Stimulated activated CD4-positive, alpha-beta T cell treated with anti-CD3 and anti-CD28 coated beads, Interleukin-1b, Interleukin-23, amount 100 ng/mL, for 24 hours (primary cell): ENCODE measurements at places on chromosomes 6 and 20.

DNA sequence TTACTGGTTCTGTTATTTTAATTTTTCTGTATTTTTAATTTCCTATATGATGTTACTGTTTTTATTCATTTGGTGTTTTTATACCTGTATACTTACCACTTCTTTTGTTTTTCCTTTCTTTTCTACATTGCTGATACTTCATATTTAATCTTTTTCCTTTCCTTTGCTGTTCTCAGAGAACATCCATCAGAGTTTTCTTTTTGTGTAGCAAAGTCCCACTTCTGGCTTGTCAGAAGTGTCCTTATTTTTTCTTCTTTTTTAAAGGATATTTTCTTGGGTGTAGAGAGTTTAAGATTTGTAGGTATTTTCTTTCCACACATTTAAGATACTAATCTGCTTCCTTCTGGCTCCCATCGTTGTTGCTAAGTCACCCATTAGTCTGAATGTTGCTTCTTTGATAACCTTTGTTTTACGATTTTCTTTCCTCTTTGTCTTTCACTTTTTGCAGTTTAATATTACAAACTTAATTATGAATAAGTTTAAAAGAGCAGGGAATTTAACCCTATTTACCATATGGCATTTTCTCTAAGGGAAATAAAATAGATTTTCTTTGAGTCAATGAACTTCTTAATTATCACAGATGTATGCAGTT, 18.5 kb downstream of the CD2AP start:
- no peak for DNase-seq

- no peak for DNase-seq
Observed at GRCh38 chr6:112330071-112330878, 16.9 kb upstream of the RFPL4B start.

- DNase-seq = no peak
Observed at GRCh38 chr6:56440551-56440981, 193.2 kb upstream of the COL21A1 start.

DNA sequence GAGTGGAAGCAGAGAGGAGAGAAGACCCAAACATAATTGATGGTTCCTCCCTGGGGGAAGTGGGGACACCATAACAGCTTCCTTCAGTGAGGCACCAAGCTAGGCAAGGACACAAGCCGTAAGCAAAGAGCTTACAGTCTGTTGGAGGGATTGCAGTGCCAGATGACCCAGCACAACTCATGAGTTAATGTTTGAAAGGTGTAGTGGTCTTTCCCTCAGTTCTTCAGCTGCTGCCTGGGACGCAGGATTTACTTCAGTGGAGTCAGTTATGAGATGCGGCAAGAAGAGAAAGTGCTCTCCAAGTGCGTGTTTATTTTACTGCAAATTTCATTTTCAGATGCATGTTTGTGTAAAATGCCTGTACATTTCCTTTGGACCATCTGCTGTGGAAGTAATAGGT, 38.7 kb upstream of the SLC17A4 start:
- DNase-seq = no peak

DNA sequence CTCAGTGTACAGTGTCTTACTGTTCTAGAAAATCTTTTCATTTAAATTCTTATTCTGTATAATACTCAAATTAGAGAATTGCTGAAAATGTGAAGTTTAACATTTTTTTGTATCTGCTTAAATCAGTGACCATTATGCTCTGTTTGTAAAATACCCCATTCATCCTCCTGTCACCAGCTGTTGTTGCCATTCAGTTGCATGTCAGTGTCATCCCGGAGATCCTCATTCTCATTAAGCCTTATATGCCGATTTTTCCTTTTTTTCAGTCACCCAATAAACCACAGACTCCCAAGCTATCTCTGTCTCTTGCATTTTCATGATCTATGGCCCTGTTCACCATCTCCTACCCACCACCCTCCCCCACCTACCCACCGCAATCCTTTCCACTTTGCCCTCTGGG, 20.4 kb downstream of the GTF2H5 start:
- DNase-seq = no peak

DNA sequence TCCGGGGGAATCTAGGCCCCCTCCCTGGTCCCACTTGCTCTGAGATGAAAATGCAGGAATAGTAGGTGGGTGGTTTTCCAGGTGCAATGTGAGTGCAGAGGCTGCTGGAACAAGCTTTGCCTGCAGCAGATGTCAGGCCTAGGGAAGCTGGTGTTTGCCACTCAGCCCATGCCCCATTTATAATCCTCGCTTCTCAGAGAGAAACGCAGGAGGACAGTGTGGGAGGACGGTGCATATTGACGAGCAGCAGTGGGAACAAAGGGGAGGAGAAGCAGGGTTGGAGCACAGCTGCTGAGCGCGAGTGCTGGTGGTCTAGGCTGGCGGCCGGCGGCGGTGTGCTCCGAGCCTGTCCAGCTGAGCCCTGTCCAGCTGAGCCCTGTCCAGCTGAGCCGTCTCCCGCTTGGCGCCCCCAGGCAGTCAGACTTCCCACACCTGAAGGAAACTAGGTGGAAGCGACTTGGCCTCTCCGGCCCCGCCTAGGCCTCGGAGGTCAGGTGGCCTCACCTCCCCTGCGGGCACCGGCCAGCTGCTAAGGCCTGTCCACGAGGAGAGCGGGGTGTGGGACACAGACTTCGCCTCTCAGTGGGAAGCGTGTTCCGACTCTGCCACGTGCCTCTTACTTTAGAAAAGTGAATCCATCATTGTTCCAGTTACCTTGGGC, 49.7 kb upstream of the FRMD1 start:
- no peak for DNase-seq

DNA sequence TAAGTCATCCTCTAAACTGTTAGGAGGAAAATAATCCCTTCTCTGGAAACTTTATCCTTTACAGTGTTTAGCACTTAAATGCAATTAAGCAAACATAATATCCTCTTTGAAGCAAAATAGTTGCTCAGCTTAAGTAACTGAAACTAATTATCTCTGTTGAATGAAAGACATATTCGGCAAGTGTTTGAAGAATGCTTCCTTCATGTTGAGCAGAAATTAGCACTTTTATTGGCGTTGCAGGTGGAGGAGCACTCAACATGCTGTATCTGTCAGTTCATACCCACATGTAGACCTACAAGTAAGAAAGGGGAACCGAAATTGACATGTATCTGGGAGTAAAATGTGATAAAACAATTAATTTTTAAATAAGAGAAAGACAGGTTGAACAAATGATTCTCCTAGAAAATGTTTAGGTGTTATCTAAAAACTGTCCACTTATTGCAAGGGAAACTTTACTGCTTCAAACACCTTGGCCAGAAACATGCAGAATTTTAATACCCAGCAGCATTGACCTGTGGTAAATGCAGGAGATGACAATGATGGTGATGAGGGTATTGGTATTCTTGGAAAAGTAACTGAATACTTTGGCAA, 987.0 kb upstream of the MAP3K7 start:
- DNase-seq = no peak

- no peak for DNase-seq
Observed at GRCh38 chr6:94735270-94735669, 842.1 kb upstream of the MANEA start.

DNA sequence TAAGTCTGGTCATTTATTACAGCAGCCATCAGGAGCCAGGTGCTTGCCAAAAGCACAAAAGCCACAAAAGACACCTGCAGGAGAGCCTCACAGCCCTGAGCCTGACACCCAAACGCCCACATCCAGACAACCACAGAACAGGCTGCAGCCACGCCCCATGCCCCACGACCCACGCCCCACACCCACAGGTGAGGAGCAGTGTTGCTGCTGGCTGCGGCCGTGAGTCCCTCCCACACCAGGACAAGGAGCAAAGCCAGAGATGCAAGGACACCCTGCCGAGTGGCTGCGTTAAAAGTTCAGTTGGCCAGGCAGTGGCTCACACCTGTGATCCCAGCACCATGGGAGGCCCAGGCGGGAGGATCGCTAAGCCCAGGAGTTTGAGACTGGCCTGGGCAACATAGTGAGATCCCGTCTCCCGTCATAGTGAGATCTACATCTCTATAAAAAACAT, 43.0 kb downstream of the SLC2A4RG start:
- DNase-seq = no peak

DNA sequence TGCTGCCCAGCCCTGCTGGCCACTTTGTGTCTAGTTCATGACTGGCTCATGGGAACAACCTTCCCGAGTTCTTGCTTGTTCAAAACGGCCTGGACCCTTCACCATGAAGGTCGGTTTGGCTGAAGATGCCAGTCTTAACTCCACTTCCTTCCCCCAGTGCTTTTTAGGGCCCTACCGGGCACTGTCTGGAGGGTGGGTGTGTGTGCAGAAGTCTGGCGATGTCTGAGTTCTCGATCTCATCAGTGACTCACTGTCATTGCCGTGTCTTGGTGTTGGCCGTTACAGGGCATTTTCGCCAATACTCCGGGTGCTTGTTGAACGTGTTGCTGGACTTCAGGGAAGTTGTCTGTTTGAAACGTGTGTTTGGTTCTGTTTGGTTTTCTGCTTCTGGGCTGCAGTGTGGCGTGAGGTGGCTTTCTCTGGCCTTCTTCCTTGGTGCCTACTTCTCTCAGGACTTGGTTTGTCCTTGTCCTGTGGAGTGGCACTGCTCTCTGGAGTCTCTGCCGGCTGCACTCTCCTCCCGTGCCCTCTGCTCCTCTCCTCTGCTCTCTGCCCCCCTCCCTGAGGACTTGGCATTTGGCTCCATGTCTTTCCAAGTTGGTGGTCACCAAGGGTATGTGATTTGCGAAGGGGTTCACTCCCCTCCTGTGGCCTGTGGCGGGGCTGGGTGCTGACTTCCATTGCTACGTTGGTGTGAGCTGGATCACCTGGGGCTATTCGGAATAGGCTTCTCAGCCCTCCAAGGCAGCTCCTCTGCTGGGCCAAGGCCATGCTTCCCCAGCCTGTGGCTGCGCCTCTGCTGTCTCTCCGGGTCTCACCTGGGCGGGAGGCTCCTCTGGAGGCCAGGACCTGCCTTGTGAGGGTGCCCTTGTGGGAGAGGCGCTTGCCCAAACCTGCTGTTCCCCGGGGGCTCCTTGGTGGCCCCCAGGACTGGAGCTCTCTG, 38.2 kb downstream of the PYGB start:
- no peak for DNase-seq

GRCh38 chr6:156347246-156347645, 429.9 kb upstream of the ARID1B start:
- no peak for DNase-seq

- DNase-seq = no peak
Observed at GRCh38 chr6:170317076-170317475, 10.5 kb downstream of the FAM120B start.

DNA sequence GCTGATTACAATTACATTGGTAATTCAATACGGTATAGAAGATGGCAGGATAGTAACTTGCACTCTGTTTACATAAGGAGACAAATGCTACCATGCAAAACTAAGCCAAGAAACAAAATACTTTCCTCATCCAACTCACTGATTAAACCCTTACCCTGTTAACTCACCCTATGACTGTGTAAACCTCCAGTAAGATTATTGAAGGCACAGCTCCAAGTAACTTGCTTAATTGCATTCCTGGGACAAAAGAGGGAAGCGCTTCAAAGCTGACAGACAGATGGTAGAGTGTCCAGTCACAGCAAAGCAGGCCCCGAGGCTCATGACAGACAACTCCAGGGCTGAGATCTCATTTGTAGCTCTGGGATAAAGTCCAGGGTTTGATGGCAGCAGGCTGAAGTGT, 6.9 kb upstream of the KIF16B start:
- no peak for DNase-seq

GRCh38 chr20:19885939-19886660, 128.0 kb downstream of the RIN2 start:
- no peak for DNase-seq

DNA sequence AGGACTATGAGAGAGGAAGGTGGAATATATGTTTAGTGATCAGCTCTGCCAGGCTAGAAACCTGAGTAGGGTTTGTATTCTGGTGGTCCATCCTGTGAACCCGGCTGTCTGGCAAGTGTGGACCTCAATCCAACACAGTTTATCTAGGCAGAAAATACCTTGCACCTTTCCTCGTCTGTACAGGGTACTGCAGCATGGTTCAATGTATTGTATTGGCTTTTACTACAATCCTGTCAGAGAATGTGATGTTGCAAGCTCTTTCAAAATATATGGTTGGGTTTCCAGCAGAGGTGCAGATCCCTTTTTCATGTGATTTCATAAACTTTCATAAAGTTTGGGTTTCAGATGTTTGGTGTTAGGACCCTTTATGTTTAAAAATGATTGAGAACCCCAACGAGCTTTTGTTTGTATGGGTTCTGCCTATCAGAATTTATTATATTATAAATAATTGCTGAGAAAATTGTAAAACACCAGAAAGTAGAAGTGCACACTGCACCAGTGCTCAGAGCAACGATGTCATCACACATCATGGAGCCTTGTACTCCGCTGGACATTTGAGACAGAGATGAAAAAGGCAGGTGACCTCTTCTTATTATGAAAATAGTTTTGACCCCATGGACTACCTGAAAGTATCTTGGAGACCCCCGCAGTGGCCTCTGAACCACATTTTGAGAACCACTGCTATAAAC, 106.6 kb downstream of the RTN4IP1 start:
- no peak for DNase-seq

DNA sequence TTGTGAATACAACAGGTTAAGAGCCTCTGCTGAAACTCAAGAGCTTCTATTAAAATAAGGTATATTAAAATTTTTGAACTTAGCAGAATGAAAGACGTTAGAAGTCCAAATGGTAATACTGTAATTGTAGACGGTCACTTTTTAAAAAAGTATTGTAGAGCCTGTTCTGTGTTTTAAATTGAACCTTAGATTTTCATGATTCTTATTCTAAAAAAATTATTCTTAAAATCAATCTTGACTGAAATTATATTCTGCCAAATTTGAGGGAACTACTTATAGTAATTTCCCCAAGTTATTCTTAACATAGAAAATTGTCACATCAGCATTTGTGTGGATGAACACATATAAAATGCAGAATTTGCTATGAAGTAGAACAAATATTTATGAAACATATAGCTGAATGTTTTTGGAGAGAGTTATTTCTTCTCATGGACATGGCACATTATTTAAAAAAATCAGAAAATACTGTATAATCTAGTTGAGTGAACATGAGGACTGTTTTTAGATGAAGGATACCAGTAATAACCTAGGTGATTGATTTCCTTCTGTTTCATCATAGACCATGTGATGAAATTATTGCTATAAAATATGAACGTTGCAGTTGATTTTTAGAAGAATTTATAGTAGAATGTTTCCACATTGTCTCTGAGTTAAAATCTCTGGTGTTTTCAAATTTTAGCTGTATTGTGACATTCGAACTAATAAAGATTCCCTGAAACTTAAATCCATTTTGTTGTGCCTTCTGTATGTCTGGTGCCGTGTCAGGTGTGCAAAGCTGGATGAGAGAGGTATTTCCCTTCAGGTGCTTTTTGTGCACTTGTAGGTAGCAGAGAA, 2.8 kb downstream of the TBPL1 start:
- DNase-seq = no peak

DNA sequence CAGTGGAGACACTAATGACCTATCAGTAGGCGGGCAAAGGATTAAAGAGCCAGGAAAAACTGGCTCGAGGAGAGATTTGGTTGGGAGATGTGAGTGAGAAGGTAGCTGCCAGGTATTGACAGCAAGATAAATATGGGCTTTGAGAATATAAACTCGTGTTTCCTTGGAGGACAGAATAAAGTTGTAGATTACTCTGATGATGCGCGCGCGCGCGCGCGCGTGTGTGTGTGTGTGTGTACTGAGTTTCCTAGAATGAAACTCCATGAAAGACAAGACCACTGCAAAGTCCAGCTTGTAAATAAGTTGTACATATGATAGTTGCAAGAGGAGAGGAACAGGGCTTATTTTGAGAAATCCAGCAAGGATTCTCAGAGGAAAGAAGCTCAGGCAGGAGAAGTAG, 13.3 kb upstream of the TREM2 start:
- no peak for DNase-seq

- no peak for DNase-seq
Observed at GRCh38 chr6:158422629-158423238, 110.5 kb downstream of the TULP4 start.

GRCh38 chr20:48722737-48723191, 105.0 kb downstream of the PREX1 start:
- no peak for DNase-seq

GRCh38 chr6:132131758-132132157, 180.6 kb upstream of the CCN2 start:
- DNase-seq = no peak
